ENCODE measurements at places on chromosomes 7 and 10.

GRCh38 chr7:156638443-156639077 lies 2.0 kb upstream of the RNF32 start:
- DNase-seq = no peak

DNA sequence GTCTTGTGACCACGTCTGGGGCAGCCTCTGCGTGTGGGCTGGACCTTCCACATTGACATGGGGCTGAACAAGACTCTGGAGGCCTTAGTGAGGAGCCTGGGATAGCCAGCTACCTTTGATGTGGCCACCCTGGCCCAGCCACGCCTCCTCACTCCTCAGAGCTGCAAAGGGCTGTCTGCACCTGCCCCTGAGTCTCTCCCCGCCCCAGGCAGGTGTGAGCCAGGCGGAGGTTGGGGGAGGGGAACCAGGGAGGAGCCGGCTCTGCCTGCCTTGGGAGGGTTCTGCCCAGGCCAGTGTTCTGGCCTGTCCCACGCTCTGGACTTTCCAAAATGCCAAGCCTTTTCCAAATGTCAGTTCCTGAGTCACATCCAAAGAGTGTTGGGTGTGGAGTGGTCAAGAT lies 72.2 kb downstream of the GTF2IRD1 start:
- no peak for DNase-seq

GRCh38 chr10:49353895-49354566 lies 41.9 kb downstream of the DRGX start:
- no peak for DNase-seq

DNA sequence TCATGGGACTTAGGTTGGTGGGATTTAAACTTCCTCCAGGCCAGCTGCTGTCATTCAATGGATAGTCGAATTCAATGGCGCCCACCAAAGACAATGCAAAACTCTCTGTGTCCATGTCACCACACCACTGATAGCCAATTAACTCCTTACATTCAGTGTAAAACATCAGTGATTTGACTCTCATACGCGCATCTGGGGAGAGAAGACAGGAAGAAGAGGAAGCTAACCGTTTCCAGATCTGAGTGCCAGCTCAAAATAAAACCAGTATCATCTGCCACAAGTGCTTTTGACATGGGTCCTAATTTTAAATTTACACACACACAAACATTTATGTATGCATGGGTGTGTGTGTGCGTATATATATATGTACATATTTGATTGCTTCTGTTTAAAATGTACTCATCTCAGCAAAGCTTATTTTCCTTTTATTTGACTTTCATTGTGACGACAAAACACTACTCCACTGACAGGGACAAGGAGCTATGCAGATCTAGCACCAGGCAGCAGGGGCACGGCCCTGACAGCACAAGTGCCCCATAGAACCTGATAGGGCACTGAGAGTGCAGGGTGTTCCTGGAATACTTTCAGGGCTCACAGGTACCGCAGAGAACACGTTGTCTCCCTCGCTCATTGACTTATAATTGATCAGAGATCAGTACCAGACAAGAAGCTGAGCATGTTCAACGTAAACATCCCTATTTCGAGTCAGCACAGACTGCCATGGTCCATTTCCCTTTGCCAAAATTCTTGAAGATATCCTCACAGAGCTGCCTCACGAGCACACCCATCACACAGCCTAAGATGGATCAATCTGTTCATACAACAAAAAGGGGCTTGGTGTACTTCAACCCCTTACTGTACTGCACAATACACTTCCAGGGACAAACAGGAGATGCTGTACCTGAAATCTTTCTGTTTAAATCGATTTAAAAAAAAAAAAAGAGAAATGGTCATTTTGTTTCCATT lies 176.1 kb downstream of the COBL start:
- DNase-seq = no peak

DNA sequence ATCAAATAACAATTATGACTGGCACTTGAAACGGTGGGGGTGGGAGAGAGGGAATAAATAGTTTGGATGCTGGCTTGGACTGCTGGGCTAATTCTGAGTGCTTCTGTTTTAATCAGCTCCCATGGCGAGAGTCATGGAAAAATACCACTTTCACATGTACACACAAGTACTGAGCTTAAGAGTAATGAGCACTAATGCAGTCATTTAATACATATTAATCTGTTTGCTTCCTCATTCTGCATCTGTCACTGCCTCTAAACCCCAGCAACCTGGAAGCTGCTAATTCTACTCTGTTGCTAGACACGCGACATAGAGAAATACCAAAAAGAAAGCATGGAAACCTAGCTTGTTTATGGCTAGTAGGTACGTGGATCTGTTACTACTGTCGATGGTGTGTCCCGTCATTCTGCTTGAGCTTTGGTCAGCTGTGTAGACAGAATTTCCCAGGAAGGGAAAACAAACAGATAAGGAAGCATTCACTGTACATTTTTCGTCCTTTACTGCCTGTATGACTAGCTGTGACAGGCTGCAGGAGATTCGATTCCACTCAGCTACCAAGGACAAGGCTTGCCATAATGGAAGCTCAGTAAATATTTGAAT lies 238.8 kb downstream of the BAMBI start:
- no peak for DNase-seq

DNA sequence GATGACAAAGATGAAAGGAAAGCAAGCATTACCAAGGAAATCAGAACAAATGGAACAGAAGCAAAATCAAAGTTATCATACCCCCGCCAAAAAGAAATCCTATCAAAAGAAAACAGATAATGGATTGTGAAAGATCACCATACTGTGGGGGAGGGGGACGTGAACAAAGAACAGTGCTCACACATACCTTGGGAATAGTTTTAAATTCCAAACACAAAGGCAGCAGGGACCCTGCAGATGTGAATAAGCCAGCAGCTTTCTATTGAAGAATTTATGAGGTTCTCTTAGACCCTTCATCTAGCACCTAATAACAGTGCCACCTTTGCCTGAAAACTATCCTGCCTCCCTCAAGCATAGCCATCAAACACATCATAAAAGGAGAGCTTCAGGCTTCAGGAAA lies 94.0 kb downstream of the AKR1D1 start:
- DNase-seq = no peak
